ENCODE measurements at places on chromosomes 6 and 20.

- no peaks in the 10 kb centered on the region for H3K36me3 ChIP-seq
- H3K4me1 ChIP-seq = peaks cover 91% of the 10 kb centered on the region
- H3K27ac ChIP-seq = no peak overlapping the region
- DNase-seq = no peak
- H3K27me3 ChIP-seq = peaks cover 28% of the 10 kb centered on the region
Measured at GRCh38 chr6:1625794-1626435, 16.2 kb downstream of the FOXC1 start.

DNA sequence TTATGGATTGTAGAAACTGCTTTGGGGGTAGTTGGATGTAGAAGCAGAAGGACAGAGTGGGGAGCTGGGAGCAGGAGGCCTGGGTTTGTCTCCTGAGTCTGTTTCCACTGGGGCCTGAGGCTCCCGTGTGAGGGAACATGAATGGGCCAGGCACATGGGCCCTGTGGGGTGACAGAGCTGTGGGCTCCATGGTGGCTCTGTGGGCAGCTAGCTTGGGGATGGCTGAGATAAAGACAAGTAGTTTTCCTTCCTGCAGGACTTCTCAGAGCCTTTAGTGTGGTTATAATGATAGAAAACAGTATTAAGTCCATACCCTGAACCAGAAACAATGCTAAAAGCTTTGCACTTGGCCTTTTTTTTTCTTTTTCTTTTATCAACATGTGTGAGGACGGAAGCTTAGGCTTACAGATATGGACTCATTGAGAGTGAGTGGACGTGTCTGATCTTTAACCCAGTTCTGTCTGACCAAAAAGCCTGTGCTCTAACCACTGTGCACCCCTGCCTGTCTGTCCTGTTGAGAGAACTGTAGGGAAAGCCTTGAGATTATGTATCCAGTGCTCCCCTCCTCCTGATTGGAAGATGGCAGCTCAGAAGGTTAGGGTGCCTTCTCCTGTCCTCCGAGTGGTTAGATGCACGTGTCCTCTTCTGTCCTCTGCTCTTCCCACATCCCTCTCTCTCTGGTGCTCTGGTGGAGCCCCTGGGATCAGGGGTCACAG is 98.3 kb downstream of the CDH26 start:
- DNase-seq = no peak
- H3K4me1 ChIP-seq = peaks cover 21% of the 10 kb centered on the region
- peaks cover 26% of the 10 kb centered on the region for H3K27me3 ChIP-seq
- no peaks in the 10 kb centered on the region for H3K36me3 ChIP-seq
- no peak overlapping the region for H3K27ac ChIP-seq
- no peak overlapping the region for H3K4me3 ChIP-seq

- no peak overlapping the region for H3K4me3 ChIP-seq
- H3K27me3 ChIP-seq = peaks cover 3% of the 10 kb centered on the region
- no peaks in the 10 kb centered on the region for H3K4me1 ChIP-seq
Measured at GRCh38 chr6:32442243-32442667, 2.6 kb downstream of the HLA-DRA start.

GRCh38 chr6:43774776-43775534 is 4.9 kb downstream of the VEGFA start:
- H3K4me3 ChIP-seq = peak overlapping the region; percentile 94
- peak; percentile 78 for DNase-seq
- peaks cover 3% of the 10 kb centered on the region for H3K27me3 ChIP-seq

DNA sequence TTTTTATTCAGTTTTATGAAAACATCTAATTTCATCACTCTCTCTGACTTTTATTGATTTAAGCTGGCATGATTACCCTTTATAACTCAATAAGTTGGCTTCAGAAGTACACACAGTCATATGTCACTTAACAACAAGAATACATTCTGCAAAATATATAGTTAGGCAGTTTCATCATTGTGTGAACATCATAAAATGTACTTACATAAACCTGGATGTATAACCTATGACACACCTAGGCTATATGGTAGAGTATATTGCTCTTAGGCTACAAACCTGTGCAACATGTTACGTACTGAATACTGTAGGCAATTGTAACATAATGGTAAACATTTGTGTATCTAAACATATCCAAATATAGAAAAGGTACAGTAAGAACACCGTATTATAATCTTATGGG is 362.2 kb upstream of the BTBD3 start:
- no peak overlapping the region for H3K4me3 ChIP-seq
- H3K27ac ChIP-seq = no peak overlapping the region
- no peaks in the 10 kb centered on the region for H3K36me3 ChIP-seq
- H3K4me1 ChIP-seq = no peaks in the 10 kb centered on the region

All from nephron progenitor cell (in vitro differentiated cells).